ENCODE measurements at places on chromosomes 2 and 18.

- no peak for DNase-seq
Measured at GRCh38 chr2:192288295-192288694, 93.6 kb upstream of the TMEFF2 start.

GRCh38 chr18:42901161-42901560, 214.3 kb downstream of the RIT2 start:
- DNase-seq: no peak

DNA sequence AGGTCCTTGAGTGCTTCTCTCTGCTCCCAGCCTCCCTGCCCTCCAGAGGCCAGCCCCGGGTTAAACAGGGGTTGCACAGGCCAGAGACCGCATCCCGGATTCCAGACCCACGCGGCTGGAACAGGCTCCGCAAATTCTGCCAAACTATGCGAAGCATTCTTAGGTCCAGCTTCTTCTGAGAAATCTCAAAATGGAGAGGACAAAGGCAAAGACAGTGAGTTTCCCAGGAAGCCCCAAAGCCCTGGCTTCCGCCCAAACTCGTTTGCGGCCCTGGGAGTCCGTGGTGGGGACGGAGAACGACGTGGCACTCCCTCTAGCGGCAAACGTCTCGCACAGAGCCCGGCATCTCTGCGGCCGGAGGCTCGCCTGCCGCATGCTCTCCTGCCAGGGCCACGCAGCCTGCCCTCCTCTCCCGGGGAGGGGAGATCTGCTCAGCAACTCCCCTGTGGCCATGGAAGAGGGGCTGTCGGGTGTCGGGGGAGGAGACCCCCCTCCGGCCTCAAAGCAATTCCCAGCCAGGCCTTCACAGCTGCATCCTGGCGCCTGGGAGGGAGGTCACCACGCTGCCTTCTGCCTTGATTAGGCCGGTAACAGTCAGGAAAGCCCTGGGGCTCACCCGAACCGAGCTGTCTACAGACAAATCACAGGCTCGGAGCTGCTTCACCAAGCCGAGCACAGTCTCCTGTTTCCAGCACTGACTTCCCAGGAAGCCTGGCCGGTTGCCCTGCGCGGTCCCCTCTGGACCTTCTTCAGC, 33.4 kb upstream of the KLHL29 start:
- DNase-seq: no peak

DNA sequence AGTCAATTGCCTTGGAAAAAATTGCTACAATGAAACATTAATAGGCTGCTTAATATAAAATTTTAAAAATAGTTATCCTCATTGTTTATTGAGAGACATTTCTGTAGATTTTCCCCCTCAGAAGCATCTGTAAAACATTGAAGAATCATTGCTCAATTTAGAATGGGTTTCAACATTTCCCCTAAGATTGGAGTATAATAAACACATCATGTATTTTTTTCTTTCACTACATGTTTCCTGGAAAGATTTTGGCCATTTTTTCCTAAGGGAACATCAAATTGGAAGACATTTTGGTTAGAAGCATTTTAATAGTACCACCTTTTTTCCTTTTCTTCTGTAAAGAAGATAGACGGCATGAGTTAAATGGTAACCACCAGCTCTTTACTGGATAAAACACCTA, 443.2 kb upstream of the SPHKAP start:
- DNase-seq: no peak

DNA sequence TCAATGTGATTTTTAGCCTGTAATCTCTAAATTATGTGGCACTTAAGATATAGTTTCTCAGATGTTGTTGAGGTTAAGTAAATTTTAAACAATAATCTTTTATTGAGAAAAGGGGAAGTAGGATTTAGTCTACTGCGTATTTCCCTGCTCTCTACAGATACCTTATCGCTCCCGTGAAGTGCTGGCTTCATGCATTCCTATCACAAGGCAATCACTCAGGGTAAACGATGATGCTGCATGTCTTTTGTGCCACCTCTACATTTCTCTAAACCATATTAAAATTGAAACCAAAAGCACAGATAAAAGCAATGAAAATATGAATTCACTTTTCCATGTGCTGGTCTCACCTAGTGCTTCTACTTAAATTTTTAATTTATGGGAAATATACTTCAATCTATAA, 14.4 kb upstream of the RPE start:
- no peak for DNase-seq

GRCh38 chr2:27218614-27219013, 1.4 kb downstream of the CAD start:
- DNase-seq: no peak

- DNase-seq: no peak
Measured at GRCh38 chr2:224448236-224448635, 46.3 kb upstream of the FAM124B start.

GRCh38 chr2:197348721-197349360, 38.3 kb upstream of the ANKRD44 start:
- DNase-seq: no peak

DNA sequence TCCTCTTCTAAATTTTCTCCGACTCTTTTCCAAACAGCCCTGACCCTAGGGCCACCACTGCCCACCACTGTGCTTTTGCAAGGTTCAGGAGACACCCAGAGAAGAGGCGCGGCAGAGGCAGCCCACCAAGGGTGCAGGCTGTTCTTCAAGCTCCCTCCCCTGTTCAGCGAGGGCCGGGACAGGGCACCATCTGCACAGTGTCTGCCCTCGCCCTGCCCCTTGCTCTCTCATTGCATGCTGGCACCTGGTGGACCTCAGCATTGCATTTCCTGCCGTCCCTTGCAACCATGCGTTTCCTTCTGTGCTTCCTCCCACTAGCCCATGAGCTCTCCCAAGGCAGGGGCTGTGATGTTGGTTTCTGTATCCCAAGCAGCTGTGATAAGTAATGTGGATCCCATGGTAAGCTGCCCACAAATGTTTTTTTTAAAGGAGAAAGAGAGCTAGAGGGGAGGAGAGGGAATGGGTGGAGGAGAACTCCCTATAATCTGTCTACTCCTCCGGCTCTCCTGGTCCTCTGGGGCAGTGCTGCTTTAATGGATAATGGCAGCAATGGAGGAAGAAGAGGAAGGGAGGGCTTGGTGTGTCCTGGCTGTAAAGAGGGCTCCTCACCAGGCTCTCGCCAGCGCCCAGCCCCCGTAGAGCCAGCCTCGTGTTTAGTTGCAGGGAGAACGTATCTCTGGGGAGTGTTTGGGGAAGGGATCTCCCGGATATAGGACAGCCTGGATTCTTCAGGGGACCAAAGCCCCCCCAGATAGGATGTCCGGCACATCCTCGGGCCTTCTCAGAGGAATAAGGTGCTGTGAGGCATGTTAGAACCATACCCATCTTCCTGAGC, 15.6 kb upstream of the YWHAQ start:
- no peak for DNase-seq

DNA sequence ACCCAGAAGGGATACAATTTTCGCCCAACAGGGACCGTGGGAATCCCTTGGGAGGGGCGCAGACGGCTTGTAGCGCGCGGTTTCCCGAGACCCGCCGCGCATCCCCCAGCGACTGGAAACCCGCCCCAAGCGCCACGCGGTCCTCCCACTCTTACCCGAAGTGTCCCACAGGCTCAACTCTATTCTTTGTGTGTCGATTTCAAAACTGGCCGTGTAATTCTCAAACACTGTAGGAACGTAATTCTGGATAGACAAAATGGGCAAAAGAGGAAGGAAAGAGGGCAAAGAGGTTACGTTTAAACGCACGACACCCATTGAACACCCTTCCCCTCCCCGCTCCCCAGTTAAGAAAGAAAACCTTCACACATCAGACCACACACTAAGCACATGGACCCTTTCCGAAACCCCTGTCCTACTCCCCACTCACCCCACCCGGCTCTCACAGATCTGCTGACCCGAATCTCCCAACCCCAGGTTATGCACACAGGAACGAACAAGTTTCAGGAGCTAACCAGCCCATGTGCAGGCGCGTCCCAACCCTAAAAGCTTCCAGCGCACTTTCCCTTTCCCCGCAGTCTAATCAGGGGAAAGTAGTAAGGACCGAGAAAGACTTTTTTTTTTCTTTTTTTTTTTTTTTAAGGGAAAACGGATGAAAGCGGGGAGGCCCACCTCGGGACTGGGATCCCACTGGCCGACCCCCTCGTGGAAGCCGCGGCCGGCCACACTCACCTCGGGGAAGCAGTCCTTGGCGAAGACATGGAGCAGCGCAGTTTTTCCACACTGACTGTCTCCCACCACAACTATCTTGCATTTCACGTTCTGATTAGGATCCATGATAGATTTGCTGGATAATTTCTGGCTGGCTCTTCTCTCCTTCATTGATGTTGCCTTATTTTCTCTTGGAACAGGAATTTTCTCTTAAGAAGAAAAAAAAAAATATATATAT, 655 bp downstream of the RND3 start:
- DNase-seq: no peak

DNA sequence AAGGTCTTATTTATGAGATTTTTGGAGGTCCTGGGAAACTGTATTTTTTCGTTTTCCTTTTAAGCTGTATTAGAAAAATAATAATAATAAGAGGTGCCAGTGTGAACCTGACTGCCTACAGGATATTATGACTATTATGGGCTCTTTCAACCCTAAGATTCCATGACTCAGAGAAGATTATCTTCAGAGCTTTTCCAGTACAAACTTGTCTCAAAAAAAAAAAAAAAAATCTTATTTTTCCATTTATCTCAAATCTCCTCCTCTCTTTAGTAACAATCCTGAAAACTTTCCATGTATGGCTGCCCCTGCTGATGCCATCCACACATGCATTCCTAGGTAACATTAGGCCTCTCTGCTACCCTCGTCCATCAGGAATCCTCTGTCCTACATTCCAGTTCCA, 36.7 kb upstream of the RPE start:
- no peak for DNase-seq

- no peak for DNase-seq
Measured at GRCh38 chr2:68316111-68316510, 3.6 kb downstream of the CNRIP1 start.

DNA sequence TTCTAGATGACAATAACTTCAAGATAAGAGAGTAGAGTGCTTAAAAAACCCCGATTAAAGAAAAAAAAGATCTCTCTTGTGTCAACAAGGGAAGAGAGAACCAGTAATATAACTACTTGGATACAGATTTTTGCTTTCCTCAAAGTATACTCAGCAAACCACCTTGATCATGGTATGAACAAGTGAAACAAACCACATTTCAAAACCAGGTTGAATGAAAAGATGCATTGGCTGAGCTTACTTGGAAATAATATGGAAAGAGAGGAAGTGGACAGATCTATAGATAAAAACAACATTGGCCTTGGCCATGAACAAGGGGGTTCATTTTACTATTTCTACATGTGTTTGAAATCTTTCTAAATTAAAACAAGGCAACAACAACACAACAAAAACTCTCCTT, 50.1 kb downstream of the ATP8B1 start:
- DNase-seq: no peak

- DNase-seq: no peak
Measured at GRCh38 chr2:237552908-237553307, 13.5 kb upstream of the PRLH start.

- DNase-seq: no peak
Measured at GRCh38 chr2:55155206-55155605, 76.9 kb downstream of the CLHC1 start.

GRCh38 chr2:181054843-181055242, 74.4 kb downstream of the UBE2E3 start:
- no peak for DNase-seq

DNA sequence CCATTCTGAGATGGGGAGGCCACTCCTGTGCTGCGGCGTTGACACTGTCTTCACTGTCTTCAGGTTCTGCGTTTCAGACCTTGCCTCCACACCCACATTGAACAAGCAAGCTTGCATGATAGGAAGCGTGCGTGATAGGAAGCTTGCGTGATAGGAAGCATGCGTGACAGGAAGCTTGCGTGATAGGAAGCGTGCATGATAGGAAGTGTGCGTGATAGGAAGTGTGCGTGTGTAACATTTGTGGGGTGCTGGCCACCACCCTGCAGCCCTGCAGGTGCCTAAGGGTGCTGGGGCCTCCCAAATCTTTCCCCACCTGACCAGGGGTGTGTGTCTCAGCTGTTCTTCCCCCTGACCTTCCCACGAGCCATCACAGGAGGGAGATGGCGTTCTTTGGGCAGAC, 25.3 kb downstream of the TSHZ1 start:
- DNase-seq: no peak

DNA sequence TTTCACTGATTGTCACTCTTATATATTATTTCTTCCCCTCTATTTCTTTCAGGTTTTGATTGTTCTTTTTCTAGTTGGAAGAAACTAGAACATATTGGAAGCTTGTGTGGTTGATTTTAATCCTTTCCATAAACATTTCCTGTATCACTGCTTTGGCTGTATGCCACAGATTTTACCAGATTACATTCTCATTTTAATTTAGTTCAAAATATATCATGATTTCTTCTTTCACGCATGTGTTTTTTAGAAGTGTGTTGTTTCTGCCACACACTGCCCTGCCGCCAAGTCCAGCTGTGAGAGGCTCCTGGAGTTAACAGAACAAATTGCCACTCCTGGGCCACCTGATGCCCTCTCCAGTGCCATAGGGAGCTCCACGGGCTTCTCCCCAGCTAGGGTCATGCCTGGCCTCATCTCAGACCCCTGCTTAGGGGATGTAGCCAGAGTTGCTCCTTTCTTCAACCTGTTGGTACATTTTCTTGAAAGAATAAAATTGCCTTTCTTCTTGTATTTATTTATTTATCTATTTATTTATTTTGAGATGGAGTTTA, 206.2 kb upstream of the COPS8 start:
- no peak for DNase-seq

DNA sequence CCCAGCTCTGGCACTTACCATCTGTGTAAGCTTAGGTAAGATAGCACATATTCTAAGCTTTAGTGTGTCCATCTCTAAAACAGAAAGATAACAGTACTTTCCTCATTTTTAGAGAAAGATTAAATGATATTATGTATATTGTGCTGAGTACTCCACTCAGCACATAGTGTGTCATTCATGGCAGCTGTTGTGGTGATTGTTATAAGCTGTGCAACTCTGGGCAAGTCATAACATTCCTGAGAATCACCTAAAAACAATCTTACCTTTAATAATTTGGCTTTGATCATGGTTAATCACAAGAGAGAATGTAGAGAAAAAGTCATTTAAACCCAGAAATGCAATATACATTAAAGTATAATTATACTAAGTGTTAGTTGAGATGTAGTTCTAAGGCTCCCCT, 391.5 kb downstream of the GALNT13 start:
- no peak for DNase-seq

GRCh38 chr18:58221060-58221725, 177.2 kb downstream of the NEDD4L start:
- no peak for DNase-seq

DNA sequence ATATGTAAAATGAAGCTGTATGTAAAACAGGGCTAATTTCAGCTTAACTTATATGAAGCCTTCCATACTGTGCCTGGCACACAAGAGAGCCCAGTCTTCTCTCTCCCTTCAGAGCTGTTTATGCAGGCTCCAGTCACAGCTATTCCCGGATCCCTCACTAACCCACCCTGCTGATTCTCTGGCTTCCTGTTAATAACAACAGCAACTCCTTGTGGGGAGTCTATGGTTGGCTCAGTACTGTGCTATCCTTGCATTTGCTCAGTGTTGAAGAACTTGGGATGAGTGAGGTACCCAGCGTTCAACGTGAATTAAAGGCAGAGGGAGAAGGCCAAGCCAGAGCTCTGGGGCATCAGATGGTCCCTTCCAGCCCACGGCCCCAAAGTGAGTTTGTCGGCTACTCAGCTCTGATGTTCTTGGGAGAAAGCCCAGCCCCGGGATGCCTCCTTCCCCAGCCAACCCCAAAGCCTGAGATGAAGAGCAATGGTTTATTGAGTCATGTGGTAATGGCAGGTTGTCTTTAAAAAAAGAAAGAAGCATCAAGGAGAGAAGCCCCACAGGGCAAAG, 43.2 kb downstream of the PSD4 start:
- no peak for DNase-seq

Data from stimulated activated CD8-positive, alpha-beta memory T cell treated with anti-CD3 and anti-CD28 coated beads, Interleukin-4, amount 100 ng/mL, for 4 hours (primary cell).